CD4-positive, alpha-beta memory T cell (primary cell): ENCODE measurements at places on chromosomes 6 and 20. TPM values are rescaled to one million over a fixed set of nuclear protein-coding genes. Genes with fewer than 3 reads are reported as not detected.

Gene C6orf58
- polyA plus RNA-seq: not detected

DNA sequence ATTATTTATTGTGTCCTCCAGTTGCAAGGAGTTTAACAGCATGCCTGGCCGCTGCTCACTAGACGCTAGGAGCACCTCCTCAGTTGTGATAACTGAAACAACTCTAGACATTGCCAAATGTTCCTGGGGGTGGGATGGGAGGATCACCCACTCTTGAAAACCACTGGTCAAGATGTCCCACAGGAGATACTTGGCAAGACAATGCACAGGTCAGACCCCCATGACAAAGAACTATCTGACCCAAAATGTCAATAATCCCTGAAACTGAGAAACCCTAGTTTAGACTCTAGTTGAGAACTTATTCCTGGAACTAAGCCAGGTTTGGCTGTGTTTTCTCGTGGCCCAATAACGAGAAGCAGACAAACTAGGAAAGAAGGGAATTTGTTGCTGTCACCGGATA lies 9.5 kb upstream of the FKBPL start:
- DNase-seq: no peak

GRCh38 chr6:124010574-124010973 lies 206.9 kb downstream of the NKAIN2 start:
- no peak for DNase-seq

GRCh38 chr6:25127076-25127837 lies 151.9 kb upstream of the CARMIL1 start:
- DNase-seq: no peak

DNA sequence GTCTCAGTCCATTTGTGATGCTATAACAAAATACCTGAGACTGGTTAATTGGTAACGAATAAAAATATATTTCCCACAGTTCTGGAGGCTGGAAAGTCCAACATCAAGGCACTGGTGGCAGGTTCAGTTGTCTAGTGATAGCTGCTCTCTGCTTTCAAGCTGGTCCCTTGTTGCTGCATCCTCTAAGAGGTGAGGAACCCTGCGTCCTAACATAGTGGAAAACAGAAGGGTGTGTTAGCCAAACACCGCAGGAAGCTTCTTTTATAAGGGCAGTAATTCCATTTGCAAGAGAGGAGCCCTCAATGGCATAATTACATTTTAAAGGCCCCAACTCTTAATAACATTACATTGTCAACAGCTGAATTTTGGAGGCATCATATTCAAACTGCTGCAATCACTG lies 372.7 kb downstream of the ADGRB3 start:
- DNase-seq: no peak

DNA sequence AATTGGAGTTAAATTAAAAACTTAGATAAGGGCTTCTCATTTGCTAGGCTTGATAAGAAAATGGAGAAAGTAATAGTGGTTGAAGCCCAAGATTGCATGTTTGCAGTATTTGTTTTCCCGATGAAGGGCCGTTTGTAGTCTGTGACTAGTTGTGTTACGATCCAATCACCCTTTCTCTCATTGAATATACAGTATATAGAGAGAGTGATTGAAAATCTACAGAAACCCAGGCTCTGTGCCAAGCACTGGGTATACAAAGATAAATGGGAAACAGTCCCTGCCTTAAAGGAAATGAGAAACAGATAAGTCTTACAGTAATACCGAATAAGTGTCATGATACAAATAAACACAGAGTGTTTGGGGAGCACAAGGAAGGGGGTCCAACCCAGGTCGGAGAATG lies 55.2 kb upstream of the CDKAL1 start:
- DNase-seq: no peak

- DNase-seq: no peak
These were observed 4.9 kb downstream of the SMPD2 start for GRCh38 chr6:109445382-109445781.

DNA sequence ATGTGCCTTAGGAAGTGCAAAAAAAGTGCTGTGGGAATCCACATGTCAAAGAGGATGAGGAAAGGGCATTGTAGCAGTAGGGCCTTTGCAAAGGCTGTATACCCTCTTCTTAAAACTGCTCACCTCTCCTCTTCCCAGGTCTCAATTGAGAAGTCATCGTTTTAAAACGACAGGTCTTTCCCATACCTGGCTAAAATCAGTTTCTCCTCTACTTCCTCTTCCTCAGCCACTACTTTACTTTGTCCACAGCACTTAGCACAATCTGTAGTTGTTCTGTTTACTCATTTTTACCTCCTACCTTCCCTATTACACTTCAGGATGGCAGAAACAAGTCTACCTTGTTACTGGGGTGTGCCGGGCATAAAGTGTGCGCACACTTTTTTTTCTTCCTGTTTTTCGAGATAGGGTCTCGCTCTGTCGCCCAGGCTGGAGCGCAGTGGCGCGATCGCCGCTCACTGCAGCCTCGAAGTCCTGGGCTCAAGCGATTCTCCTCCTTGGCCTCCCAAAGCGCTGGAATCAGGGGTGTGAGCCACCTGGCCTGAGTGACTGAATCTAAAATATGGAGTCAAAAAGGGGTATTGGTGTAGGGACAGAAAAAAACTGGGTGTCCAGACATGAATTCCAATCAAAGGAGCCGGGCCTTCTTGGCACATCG lies 9.8 kb upstream of the ELOVL5 start:
- peak; percentile 30 for DNase-seq

- no peak for DNase-seq
These were observed 71.1 kb downstream of the NINL start for GRCh38 chr20:25514195-25514594.
